Esophagus squamous epithelium (tissue), 5 donors: ENCODE measurements at places on chromosomes 2 and 18. TPM values are rescaled to one million over a fixed set of nuclear protein-coding genes. Genes with fewer than 3 reads are reported as not detected.

The AQP12A gene
- not detected for total RNA-seq

The PRADC1 gene
- total RNA-seq: 27.1 TPM

The DES gene
- 327 TPM for total RNA-seq

The MOCOS gene
- total RNA-seq: 4.4 TPM

GRCh38 chr2:38159597-38159996, 83.6 kb upstream of the CYP1B1 start:
- DNase-seq: no peak

- no peak for DNase-seq
Observed at GRCh38 chr2:715854-716560, 38.8 kb upstream of the TMEM18 start.

DNA sequence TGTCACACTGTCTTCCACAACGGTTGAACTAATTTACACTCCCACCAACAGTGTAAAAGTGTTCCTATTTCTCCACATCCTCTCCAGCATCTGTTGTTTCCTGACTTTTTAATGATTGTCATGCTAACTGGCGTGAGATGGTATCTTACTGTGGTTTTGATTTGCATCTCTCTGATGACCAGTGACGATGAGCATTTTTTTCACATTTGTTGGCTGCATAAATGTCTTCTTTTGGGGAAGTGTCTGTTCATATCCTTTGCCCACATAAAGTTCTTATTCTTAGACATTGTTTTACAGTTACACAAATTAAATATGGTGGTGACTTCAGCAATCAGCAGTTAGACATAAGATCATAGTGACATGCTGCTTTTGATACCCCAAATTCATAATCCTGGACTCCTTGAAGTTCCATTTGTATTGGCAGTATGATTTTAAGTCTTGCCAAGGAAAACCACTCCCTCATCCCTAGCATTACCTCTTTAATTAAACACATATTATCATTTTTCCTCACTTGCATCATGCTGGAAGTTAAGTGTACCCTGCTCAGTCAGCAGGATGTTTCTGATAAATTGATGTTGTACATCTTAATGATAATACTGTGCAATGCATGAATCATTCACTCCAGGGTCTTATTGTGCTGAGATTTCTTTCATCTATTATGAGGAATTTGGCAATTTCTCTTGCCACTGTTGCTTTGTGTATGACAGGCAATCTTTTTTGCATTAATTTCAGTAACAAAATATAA, 67.6 kb upstream of the STAT1 start:
- no peak for DNase-seq

DNA sequence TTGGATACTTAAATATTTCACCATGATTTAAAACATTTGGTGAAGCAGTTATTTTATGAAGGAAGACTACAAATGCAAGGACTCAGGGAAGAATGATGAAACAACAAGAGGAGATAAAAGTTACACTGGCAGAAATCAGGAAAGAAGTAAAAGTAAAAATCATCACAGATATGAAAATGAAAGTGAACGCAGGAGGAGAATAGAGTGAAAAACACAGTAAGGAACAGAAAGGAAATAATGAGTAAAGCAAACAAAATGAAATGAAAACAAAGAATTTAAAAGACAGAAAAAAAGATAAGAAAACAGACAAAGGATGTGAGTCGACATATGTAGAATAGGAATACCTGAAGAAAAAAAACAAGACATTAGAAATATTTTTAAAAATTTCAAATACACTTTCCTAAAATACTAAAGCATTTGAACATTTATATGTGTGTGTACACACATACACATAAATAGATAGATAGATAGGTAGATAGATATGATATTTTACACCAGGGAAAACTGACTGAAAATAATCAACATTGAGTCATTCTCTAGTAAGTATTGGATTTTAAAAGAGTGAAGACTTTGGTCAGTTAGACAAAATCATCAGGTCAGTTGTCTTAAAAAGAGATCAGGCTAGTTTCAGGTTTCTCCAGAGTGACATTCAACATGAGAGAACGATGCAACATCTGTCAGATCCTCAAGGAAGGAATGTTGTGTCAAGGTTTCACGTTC, 12.1 kb upstream of the KDSR start:
- no peak for DNase-seq

GRCh38 chr18:76621782-76622495, 126.9 kb upstream of the ZNF516 start:
- no peak for DNase-seq

GRCh38 chr18:76538846-76539245, 43.8 kb upstream of the ZNF516 start:
- no peak for DNase-seq

DNA sequence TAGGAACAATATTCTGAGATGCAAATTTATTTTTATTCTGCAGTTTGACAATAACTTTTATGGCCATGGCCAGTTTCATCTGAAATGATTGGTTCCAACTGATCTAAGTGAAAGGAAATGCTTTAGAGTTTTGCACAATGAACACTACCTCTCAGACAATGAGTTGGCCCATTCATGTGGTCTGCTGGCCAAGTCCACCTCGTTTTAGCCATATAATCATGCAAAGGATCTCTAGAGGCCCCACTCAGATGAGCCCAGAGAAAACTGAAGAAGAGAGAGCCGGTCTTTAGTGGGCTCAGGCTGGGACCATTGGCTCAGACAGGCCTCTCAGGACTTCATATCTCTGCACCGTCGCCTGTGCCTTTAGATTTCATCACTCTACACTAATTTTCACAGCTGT, 254.7 kb downstream of the MREG start:
- DNase-seq: no peak

GRCh38 chr18:25457601-25458000, 105.6 kb upstream of the ZNF521 start:
- no peak for DNase-seq

GRCh38 chr2:101111917-101112771, 39.0 kb downstream of the TBC1D8 start:
- DNase-seq: no peak
